Activated T-helper 2 cell treated with anti-CD3 and anti-CD28 coated beads, Interferon-gamma antibody, Interleukin-2, Interleukin-4, amounts not matched to agents 10 μg/mL and 5 μg/mL and 100 μg/mL, durations not matched to agents 14 hours and 24 hours and 36 hours (primary cell): ENCODE measurements at places on chromosomes 7 and 10. TPM values are rescaled to one million over a fixed set of nuclear protein-coding genes. Genes with fewer than 3 reads are reported as not detected.

- H3K27me3 ChIP-seq, result no peaks in the 10 kb centered on the region
- no peaks in the 10 kb centered on the region for H3K4me1 ChIP-seq
- H3K36me3 ChIP-seq, result no peaks in the 10 kb centered on the region
- no peak overlapping the region for H3K27ac ChIP-seq
- DNase-seq, result no peak
Measured at GRCh38 chr7:81140252-81140651, 221.4 kb upstream of the SEMA3C start.

Gene PCGF6
- total RNA-seq, result 16.8 and 17.7 TPM in 2 replicates

GRCh38 chr7:100010901-100011300 lies 4.5 kb upstream of the ZKSCAN1 start:
- peaks cover 7% of the 10 kb centered on the region for H3K27me3 ChIP-seq
- DNase-seq, result no peak
- H3K4me3 ChIP-seq, result no peak overlapping the region
- peaks cover 10% of the 10 kb centered on the region for H3K4me1 ChIP-seq

- no peaks in the 10 kb centered on the region for H3K27me3 ChIP-seq
- no peak overlapping the region for H3K27ac ChIP-seq
- H3K4me3 ChIP-seq, result no peak overlapping the region
- no peaks in the 10 kb centered on the region for H3K4me1 ChIP-seq
Measured at GRCh38 chr7:111394891-111395290, 167.4 kb downstream of the IMMP2L start.

Gene INA
- total RNA-seq, result 0.78 and 0.87 TPM in 2 replicates

DNA sequence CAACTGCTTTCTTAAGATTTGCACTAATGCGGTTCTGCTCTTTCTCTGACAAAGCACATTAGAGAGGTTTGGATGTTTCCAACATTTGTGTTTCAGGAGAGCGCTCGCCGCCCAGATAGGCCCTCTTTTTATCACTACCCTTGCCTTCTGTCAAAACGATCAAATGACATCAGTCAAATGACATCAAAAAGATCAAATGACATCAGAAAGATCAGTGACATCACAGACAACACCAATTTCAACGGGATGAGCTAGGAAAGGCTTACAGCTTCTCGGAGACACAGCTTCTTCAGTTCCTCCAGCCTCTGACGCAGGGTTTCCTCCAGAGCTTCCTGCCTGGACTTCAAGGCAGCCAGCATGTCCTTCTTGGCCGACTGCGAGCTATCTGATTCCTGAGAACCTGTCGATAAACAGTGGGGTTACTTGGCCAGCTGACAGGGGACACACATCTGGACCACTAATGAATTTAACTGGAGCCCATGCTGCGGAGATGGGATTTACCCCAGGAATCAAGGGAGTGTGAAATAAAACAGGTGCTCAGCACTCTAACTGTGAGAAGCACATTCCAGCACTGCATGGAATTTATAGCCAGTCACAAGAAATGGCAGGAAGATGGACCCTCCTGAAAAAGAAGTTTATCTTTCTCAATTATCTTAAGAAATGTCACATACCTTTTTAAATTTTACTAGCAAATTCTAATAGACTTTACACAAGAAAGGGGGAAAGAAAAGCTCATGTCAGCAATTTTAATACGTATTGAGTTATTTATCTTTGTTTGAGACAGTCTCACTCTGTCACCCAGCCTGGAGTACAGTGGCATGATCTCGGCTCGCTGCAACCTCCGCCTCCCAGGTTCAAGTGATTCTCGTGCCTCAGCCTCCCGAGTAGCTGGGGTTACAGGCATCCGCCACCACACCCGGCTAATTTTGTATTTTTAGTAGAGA lies 88.2 kb downstream of the PRPF18 start:
- H3K27me3 ChIP-seq, result peaks cover 6% of the 10 kb centered on the region
- no peaks in the 10 kb centered on the region for H3K36me3 ChIP-seq

Gene DNA2
- total RNA-seq, result 51.6 and 54.3 TPM in 2 replicates

GRCh38 chr7:37920305-37920848 lies at the start of gene EPDR1:
EPDR1 (plus strand) TSS chr7:37920640; CDS start chr7:37920940, 300 bp downstream.
- DNase-seq, result no peak
- peak within 1 kb of the TSS; percentile 67 for H3K4me3 ChIP-seq
- H3K27ac ChIP-seq, result no peak within 1 kb of the TSS
- peaks cover 66% of the 10 kb centered on the region for H3K27me3 ChIP-seq
- peaks cover 12% of the 10 kb centered on the region for H3K4me1 ChIP-seq

GRCh38 chr7:94374721-94375566 lies 19.8 kb upstream of the COL1A2 start:
- peaks cover 13% of the 10 kb centered on the region for H3K27me3 ChIP-seq
- peaks cover 1% of the 10 kb centered on the region for H3K4me1 ChIP-seq
- H3K4me3 ChIP-seq, result no peak overlapping the region
- no peaks in the 10 kb centered on the region for H3K36me3 ChIP-seq
- H3K27ac ChIP-seq, result no peak overlapping the region

GRCh38 chr7:33742521-33742920 lies 162.8 kb upstream of the BMPER start:
- no peak for DNase-seq
- no peaks in the 10 kb centered on the region for H3K27me3 ChIP-seq
- H3K4me3 ChIP-seq, result no peak overlapping the region
- no peaks in the 10 kb centered on the region for H3K4me1 ChIP-seq
- H3K27ac ChIP-seq, result no peak overlapping the region

DNA sequence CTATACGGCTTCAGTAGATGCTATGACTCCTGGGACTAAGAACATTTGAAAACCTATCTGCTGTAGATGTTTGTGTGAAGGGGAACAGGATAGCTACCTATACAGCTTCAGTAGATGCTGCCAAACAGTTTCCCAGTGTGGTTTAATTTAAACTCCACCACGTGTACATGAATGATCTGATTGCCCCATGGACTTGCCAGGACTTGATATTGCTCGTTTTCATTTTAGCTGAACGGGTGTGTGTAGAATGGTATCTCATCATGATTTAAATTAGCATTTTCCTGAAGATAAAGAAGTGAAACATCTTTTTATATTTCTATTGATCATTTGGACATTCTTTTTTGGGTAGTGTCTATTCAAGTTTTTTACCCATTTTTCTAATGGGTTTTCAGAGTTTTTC lies 77.8 kb upstream of the PIP4K2A start:
- no peaks in the 10 kb centered on the region for H3K36me3 ChIP-seq
- no peak overlapping the region for H3K27ac ChIP-seq
- H3K27me3 ChIP-seq, result peaks cover 6% of the 10 kb centered on the region
- DNase-seq, result no peak
- H3K4me1 ChIP-seq, result no peaks in the 10 kb centered on the region

Gene MYH16
- total RNA-seq, result not detected in 2 replicates

DNA sequence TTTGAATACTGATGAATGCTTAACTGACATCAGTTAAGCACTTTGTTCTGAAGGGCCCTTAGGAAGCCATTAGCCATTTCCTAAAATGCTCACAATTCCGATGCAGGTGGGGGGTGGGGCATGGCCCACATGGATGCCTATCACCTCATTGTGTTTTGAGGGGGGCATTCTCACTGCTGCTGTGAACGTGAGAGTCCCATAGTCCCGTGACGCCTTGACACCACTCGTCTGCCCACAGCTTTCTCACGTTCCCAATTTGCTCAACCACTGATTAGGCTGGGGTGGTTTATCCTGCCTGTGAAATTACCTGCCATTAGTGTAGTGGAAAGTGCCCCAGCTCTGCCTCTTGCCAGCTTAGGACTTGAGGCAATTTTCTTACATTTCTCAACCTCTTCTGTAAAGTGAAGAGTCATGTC lies 31.9 kb downstream of the DUSP5 start:
- peak overlapping the region; percentile 58 for H3K27ac ChIP-seq
- no peak for DNase-seq
- H3K4me1 ChIP-seq, result peaks cover 62% of the 10 kb centered on the region
- peaks cover 12% of the 10 kb centered on the region for H3K36me3 ChIP-seq
- peak overlapping the region; percentile 13 for H3K4me3 ChIP-seq

Gene PILRA
- total RNA-seq, result 12.3 TPM in 2 replicates
